GM18507 (cell line): ENCODE measurements at places on chromosomes 1 and 21.

DNA sequence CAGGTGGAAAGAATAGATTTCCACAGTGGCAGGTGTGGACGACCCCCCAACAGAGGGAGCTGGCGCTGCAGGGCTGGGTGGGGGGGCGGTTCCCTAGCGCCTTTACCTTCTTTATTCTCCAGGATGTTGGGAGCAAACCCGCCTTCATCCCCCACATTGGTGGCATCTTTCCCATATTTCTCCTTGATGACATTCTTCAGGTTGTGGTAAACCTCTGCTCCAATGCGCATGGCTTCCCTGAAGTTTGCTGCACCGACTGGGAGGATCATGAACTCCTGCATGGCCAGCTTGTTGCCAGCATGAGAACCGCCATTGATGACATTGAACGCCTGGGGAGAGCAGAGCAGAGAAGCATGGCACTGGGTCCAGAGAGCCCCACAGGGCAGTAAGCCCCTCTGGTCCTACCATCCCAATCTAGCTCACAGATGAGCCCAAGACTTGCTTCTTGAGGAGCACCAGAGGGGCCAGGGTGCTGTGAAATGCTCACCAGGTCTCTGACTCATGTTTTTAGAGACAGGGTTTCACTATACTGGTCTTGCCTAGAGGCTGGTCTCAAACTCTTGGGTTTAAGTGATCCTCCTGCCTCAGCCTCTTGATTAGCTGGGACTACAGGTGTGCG lies 12.2 kb downstream of the ENO1 start:
- DNase-seq = no peak

DNA sequence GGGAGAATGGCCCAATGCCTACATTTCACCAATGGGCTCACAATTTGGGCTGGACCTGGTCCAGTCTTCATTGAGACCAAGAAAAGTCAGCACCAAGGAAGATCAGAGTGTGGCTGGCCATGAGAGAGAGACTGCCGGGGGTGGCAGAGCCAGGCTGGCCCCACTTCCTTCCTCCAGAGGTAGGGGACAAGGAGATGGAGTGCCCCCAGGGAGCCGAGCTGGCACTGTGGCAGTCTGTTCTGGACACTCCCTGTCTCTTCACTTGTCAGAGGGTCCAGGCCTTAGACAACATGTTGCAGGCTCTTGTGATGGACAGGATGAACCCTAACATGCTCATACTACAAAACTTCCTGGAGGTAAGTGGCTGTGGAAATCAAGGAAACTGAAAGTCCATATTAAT lies 27.7 kb downstream of the INAVA start:
- DNase-seq = no peak

- no peak for DNase-seq
These were observed 312.3 kb upstream of the FAM78B start for GRCh38 chr1:166479052-166479631.

GRCh38 chr1:7770997-7771822 lies at the start of gene VAMP3:
Gene VAMP3 (plus strand): TSS chr1:7771296. CDS start chr1:7771384, 88 bp downstream.
- DNase-seq = peak; percentile 98

DNA sequence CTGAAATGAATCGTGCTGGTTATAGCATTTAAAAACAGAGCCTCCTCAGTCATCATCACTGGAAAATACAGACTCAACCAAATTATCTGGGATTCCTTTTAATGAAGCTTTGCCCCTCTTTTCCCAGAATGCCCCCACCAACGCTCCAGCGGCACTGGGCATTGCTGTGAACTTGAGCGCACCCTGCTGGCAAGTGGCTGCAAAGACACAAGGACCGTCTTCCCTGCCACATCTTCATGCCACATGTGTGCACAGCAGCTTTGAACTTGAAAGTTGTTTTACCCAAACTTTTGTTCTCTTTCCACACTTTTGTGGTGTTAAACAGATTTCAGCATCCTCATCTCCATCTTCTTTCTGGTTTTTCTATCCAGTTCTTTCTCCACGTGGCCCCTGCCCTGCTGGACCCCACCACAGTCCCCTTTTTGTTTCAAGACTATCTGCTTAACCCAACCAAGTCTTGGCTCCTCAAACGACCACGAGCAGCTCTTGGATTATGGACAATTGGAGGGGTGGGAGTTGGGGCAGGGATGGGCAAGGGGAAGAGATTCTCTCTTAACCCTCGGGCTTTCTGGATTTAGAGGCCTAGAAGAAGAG lies 12.8 kb upstream of the LMX1A start:
- no peak for DNase-seq

DNA sequence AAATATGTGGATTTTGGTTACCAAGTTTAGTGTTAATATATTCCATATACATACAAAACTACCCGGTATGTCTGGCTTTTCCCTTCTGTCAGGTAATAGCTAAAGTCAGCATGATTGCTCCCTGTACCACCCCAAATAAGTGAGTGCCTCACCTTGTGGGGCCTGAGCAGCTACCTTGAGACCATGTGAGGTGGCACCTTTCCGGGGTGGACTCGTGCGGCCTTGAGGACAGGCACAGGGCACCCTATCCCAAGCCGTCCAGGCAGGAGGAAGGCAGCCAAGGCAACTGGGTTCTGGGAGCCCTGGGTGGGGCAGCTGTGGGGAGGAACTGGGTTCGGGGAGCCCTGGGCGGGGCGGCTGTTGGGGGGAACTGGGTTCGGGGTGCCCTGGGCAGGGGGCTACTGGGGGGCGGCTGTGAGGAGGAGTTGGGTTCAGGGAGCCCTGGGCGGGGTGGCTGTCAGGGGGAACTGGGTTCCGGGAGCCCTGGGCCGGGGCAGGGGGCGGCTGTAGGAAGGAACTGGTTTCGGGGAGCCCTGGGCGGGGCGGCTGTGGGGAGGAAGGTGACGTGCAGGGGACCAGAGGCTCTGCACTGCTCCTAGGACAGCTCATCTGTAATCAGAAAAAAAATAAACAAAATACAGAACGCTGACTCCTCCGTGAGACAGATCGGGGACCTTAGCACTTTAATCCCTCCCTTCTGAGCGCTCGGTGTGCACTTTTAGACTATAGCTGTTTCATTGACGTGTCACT lies 63.3 kb downstream of the POFUT2 start:
- no peak for DNase-seq

DNA sequence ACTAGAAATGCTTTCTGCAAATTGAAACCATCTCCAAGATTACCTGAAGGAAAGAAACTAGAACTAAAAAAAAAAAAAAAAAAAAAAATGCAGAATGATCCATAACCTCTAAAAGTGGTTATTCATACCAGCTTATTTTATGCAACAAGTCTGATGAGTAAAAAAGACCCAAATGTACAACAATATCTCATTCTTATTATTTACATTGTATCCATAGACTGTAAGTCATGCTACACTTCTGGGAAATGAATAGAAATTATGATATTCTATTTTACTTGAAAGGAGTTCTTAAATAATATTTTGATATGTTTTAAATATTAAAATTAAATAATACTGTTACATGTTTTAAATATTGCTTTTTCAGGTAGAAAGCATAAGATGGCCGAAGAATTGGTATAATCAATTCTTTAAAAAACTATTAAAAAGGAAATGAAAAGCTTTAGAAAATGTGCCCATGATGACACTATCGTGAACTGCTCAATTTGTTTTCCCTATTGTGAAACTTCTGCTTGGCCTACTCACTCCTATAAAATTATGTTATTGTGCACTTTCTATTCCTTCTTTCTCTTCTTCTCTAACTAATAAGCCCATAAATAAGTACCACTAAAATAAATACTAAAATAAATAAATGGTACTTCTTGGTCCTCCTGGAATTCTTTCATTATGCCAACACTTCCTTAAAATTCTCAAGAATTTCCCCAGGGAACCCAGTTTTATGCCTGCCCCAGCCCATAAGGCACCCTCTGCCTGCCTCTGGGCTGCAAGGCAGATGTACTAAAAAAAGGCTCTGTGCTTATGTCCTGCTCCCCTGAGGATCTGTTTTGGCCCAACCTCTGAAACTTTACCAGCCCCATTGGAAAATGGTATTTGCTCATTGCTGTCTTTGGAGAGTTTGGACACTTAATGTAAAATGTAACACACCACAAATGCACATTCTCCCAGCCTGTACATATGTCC lies 18.1 kb downstream of the SAMSN1 start:
- DNase-seq = no peak

- DNase-seq = no peak
These were observed 78.2 kb downstream of the SLC66A1 start for GRCh38 chr1:19390166-19390850.

GRCh38 chr1:56472860-56473259 lies 106.5 kb downstream of the PLPP3 start:
- DNase-seq = peak; percentile 29

- no peak for DNase-seq
These were observed 2.0 kb downstream of the SCMH1 start for GRCh38 chr1:41239988-41240610.

- DNase-seq = no peak
These were observed 1.7 kb upstream of the ADAR start for GRCh38 chr1:154609398-154610380.

- DNase-seq = no peak
These were observed 39.8 kb downstream of the OLIG1 start for GRCh38 chr21:33109574-33110339.

- no peak for DNase-seq
These were observed 18.7 kb upstream of the PLA2G5 start for GRCh38 chr1:20051218-20051829.

- DNase-seq = no peak
These were observed 3.0 kb upstream of the FGGY start for GRCh38 chr1:59293849-59294248.

DNA sequence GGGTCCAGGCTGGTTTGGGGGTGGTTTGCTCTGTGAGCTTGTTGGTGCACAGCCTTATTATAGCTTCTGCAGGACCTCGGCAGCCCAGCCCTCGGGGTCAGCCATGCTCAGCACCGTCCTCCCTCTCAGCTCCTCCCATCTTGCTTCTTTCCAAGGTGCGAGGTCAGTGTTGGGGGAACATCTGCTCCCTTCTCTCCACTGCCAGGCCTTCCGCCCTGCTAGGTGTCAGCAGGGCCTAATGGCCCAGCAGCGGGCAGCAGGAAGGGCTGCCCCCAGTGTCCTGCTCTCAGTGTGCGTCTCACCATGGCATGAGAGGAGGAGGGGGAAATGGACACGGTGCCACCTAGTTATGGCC lies 36.5 kb upstream of the LRRC3 start:
- no peak for DNase-seq

DNA sequence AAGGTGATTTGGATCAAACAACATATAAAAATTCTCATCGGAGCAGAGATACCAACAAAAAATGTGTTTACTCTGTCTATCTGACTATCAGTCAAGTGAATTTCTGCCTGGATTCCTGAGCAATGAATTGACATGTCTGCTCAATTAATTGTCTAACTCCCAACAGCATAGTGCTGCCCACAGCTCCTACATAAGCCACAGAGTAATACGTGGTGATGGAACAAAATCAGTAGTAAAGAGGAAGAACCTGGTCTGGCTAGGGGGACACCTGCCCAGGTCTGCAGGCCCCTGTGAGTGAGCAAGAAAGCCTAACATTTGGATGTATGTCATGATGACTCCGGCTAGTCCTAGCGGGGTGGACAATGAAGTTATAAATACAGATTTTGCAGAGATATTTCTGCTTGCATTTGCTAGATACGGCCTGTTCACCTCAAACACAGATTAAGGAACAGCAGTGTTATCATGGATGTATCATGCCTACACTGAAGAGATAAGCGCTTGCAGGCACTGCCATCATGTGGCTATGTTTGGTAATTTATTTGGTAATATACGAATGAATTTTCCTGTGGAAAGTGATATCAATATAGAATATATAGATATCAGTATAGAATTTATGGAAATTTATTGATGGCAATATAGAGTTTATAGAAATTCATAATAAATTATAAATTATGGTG lies 69.6 kb upstream of the LRRC8B start:
- peak; percentile 32 for DNase-seq

DNA sequence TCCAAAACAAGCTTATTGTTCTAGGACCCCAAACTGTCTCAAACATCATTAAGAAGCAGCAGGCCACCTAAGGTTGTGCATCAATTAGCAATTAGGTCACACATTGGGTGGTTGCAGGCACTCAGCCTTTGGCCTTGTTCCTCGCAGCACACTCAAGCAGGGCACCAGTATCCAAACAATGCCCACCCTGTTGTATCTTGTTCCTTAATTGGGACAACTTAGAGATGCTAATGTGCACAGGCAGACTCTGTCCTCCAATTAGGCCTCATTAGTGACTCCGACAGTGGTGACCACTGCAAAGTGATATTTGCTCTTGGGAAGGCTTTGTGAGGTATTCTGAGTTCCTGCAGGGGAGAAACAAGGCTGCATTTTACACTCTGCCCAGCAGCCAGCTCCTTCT lies 515.1 kb upstream of the PTBP2 start:
- DNase-seq = no peak

DNA sequence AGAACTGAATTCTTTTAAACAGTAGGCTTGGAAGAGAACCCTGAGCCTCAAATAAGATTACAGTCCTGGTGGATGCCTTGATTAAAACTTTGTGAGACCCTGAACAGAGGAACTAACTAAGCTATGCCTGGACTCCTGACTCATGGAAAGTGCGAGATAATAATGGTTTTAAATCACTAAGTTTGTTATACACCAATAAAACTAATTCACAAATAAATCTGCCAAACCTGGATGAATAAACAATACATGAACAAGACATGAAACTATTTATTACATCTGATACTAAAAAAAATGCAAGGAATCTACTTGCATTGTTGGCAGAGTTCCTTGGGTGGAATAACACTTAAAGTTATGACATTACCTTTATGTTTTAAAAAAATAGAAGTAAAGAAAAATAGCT lies 118.4 kb downstream of the PIGK start:
- DNase-seq = no peak

DNA sequence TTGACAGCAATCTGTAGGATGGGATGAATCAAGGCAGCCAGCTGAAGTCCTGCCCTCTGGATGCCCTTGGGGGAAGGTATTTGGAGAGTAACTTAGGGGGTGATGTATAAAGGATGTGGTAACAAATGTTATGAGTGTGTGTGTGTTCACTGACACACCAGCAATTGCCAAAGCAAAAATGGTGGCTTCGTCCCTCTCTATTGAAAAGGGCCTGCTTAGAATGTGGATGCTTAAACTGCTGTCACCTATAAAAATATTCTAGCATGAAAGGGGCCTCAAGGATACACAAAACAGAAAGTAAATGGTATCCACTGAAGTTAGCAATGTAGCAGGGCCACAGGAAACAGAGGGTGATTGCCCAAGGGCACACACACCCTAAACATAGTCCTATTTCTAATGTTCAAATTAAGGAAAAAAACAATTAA lies 15.1 kb upstream of the AIM2 start:
- no peak for DNase-seq

GRCh38 chr1:119380983-119381662 lies 12.5 kb downstream of the HAO2 start:
- DNase-seq = no peak

- DNase-seq = no peak
These were observed at the start of gene CASQ2 for GRCh38 chr1:115768549-115768948. Gene CASQ2 (minus strand): TSS chr1:115768714. CDS start chr1:115768541, 173 bp downstream.

- no peak for DNase-seq
These were observed 32.6 kb downstream of the HSD3B2 start for GRCh38 chr1:119447344-119448126.
